Smooth muscle cell of the brain vasculature (primary cell): ENCODE measurements at places on chromosomes 4 and X.

GRCh38 chrX:40303256-40304077, 205.7 kb upstream of the BCOR start:
- no peak for DNase-seq

DNA sequence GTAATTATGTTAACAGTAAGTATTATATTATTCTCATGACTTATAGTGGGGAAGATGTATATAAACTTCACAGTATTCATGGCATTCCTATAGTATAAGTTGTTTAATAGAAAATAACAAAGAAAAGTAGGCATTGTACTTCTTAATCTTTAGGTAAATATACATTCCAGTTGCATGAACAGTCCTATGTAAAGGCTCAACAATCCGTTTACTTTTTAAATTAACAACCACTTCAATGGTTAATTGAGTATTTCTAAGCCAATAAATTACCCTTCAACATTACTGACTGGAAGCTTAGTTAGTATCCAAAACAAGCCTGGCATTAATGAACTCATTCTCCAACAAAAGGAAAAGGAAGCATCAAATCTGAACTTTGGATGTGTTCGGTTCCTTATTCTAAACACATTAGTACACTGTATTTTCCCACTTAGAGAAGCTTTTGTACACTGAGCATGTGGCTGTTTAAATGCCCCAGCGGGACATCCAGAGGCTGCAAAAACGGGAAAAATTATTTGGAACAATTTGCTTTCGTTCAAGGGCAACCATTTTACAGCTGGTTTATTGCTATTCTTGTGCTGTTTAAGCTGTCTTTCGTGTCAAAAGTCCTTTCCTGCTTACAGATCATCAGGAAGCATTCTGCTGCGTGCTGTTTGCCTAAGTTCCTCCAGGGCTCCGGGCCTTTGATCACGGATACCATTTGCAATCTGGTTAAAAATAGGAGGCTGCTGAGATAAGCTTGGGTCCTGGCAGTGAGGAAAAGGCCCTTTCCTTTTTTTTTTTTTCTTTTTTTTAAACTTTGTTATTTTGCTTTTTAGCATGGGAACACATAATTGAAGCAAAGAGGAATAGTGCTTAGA, 460.3 kb downstream of the SPRY1 start:
- DNase-seq = peak; percentile 26

DNA sequence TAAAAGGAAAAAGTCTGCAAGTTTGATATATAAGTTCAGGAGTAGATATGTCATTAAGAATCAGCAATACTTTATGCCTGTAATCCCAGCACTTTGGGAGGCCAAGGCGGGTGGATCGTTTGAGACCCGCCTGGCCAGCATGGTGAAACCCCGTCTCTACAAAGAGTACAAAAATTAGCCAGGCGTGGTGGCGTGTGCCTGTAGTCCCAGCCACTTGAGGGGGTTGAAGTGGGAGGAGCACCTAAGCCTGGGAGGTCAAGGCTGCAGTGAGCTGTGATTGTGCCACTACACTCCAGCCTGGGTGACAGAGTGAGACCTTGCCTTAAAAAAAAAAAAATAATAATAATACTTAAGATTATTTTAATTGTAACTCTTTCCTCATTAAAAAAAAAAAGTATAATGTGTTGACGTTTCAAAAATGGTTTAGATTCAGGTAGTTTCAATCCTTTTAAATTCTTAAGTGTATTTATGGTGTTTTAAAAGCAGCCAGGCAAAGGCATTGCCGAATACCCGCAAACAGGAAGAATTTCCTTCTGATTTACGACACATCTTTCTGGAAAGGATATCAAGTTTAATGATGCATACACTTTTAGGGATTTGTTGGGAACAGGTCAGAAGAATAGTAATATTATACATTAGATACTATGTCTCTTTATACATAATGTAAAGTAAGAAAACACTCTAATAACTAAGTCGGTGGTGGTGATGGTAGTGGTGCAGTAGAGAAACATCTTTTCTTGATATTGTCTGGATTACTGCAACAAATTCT, 80.9 kb downstream of the KDM6A start:
- DNase-seq = no peak

DNA sequence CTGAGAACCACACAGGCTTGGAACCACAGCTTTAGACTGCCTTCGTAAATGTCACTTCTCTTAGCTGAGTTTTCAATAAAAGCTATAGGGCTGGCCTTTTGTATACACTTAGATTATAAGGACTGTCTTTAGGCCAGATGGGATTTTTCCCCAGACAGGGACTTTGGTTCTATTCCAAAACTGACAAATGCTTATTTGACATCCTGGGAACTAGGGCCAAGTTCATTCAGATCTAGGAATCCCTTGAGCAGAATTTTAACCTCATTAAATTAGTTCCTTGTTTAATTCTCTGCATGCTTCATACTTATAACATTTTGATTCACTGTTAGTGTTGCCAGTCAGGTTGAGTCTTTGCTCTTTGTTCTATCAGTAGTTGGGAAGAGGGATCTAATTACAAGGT, 23.1 kb downstream of the ZRSR2 start:
- no peak for DNase-seq

DNA sequence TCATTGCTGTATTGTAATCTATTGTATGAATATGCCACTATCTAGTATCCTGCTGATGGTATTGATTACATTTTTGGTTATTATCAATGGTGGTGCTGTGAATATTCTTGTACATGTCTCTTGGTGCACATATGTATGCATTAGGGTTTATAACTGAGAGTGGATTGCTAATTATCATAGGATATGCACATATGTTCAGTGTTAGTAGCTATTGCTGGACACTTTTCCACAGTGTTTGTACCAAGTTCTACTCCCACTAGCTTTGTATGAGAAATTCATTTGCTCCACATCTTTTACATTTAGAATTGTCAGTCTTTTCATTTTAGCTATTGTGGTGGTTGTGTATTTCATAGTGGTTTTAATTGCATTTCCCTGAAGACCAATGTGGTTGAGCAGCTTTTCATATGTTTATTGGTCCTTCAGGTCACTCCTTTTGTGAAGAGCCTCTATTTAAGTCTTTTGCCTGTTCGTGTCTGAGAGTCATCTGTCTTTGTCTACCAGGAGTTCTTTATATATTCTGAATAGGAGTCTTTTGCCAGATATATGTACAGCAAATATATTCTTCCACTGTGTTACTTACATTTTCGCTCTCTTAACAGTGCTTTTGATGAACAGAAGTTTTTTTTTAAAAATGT, 87.1 kb downstream of the TBC1D19 start:
- no peak for DNase-seq

DNA sequence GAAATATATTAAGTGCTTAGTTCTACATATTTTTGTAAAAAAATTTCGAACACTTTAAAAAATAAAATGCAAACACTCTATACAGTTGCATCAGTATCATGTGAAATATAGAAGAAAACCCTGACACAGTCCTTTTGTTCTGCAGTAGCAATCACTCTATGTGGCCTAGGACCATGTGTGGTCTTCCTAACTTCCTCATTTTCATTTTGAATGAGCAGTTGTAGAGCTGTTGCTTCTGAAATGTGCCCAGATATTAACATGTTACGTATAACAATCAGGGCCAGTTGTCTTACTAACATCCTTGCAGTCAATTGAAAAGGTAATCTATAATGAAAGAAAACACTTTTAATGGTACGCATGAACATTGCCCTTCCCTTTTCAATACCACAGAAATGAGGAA, 107.9 kb downstream of the ZNF827 start:
- no peak for DNase-seq

- no peak for DNase-seq
These were observed 199.5 kb upstream of the PUDP start for GRCh38 chrX:7347465-7347864.

- no peak for DNase-seq
These were observed 34.2 kb downstream of the ARAP2 start for GRCh38 chr4:36209941-36210649.

- DNase-seq = no peak
These were observed 66.2 kb upstream of the PGRMC2 start for GRCh38 chr4:128353791-128354190.

- no peak for DNase-seq
These were observed 152.4 kb downstream of the TSPAN5 start for GRCh38 chr4:98505992-98506391.

DNA sequence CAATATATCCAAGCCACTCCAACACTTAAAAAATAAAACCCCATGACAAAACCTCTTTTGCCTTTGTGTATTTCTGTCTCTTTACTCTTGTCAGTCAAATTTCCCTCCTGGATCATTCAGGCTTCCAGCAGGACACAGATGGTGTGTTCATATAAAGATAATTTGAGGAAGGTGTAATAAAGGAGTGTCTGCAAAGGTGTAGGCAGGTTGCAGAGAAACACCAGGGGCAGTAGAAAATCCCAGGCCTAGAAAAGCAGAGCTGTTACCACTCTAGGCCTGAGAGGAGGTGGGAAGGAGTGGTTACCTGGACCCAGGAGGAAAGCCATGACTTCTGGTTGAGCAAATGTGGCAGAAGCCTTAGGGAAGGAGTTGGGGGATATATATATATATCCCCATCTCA, 28.8 kb downstream of the CHRNA9 start:
- DNase-seq = no peak

DNA sequence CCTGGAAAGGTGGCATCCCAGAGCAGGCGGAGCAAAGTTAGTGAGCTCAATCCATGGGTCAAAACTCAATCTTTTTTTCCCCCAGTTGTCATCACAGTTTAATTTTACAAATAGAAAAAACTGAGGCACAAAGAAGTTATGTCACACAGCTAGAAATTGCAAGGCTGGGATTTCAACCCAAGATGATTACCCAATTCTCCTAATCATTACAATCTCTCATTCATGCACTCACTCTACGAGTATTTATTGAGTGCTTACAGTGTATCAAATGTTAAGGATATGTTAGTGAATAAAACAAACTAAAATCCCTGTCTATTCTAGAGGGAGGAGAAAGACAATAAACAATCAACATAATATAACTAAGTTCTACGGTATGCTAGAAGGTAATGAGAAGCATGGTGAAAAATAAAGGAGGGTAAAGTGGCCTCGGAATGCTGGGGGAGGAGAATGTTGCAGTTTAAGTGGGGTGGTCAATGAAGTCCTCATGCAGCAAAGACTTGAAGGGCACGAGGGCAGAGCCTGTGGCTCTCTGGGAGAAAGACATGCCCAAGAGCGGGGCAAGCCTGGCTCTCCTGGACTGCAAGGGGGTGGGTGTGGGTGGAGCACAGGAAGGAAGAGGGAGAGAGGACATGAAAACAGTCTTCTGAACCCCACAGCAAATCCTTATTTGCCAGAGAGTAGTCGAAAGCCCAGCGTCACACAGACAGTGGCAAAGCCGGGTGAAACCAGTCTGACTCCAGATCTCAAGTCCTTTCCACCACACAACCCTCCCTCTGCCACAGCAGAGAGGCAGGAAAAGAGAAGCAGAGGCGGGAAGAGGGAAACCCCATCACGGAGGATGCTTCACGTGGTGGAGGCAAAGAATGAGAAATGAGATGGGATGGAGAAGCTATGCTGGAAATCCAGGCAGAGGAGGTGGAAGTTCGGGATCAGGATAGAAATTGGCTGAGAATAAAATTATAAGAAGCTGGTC, 48.3 kb downstream of the RAB33B start:
- DNase-seq = no peak

DNA sequence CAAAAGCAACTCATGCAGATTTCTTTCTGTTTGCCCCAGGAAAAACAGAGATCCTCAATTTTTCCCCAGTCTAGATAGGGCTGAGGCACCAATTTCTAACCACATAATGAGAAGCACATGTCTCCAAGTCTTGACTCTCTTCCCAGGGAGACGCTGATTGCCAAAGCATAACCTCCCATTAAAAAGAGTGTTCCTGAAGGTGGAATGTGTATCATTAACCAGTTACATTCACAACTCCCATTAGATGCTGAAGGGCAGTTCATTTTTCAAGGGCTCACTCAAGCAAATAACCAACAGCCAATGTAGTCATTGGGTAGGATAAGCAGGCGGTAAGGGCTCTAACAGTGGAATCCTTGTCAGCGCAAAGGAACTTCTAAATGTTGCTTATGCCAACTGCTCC, 27.5 kb downstream of the TMEM47 start:
- DNase-seq = no peak

DNA sequence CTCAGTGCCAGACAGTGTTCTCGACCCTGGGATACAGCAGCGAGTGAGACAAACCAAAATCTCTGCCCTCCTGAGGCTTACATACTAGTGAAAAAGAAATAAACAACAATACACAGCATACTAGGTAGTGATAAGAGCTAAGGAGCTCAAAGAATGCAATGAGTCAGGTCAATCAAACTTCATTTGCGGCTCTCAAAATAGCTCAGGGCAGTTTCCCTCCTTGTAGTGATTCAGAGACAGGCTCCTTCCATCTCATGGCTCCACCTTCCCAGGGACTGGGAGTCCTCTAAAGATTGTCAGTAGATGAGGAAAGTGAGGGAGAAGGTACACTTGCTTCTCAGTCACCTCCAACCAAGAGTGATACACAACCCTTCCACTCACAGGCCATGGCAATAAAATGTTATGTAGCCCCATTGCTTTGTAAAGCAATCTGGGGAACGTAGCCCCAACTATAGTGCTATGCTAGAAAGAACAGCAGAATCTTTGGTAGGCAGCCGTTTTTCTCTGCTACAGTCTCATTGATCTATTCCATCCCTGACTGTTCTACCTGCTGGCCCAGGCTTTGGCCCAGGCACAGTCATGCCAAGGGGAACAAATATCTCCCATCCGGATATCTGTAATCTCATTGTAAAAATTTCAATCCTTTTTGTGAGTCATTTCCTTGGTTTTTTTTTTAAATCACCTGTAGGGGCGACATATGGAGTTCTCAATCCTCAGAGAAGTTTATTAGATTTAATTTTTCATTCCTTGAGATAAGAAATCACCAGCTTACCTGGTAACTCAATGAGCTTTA, 183.1 kb upstream of the S100G start:
- DNase-seq = no peak

DNA sequence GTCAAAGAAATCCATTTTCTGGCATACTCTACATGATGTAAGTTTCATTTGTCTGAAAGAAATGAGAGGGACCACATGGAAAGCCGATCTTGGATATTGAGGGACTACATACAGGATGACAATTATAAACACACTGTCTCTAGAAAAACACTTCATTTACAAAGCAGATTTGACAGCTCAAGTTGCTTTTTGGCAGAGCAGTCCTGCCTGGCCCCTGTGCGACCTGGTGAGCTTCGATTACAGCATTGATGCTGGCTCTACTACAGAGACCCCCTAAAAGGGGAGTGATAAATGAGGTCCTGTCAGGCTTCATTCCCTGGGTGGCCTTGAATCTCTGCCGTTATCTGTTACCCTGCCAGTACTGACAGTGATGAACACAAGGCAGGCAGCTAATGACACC, 215.2 kb upstream of the NOCT start:
- no peak for DNase-seq

- peak; percentile 7 for DNase-seq
These were observed 1646.9 kb upstream of the ADGRL3 start for GRCh38 chr4:59553063-59553720.

- no peak for DNase-seq
These were observed 408.2 kb downstream of the BCOR start for GRCh38 chrX:39689376-39690104.

DNA sequence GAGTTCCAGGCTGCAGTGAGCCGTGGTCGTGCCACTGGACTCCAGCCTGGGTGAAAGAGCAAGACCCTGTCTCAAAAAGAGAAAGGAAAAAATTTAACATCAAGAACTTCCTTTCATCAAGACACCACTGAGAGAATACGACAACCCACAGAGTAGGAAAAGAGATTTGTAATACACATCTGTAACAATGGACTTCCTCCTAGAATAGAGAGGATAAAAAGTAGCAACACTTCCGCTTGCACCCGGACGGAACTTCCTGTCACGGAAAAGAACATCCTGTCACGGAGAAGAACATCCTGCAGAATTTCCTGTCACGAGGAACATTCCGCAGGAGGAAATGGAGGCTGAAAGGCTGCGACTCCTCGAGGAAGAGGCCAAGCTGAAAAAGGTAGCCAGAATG, at the start of gene DCAF4L1:
Gene DCAF4L1 (plus strand): TSS at position 301 of the 400 bp plus-strand sequence. CDS start 37 bp downstream, at position 338.
- DNase-seq = no peak

- no peak for DNase-seq
These were observed 93.7 kb downstream of the C4orf33 start for GRCh38 chr4:129189630-129190029.
